ENCODE measurements at places on chromosomes 4 and X. TPM values are rescaled to one million over a fixed set of nuclear protein-coding genes. Genes with fewer than 3 reads are reported as not detected.
A peak's percentile ranks its signal among the peaks of the same experiment; 100 is the strongest.

GRCh38 chr4:83074086-83074704 lies 39.2 kb downstream of the COPS4 start:
- no peak overlapping the region for H3K4me3 ChIP-seq
- peak; percentile 38 for DNase-seq
- H3K36me3 ChIP-seq = peaks cover 16% of the 10 kb centered on the region
- H3K4me1 ChIP-seq = peaks cover 2% of the 10 kb centered on the region
- H3K27ac ChIP-seq = no peak overlapping the region

- peaks cover 99% of the 10 kb centered on the region for H3K27me3 ChIP-seq
- H3K4me1 ChIP-seq = peaks cover 20% of the 10 kb centered on the region
- no peak overlapping the region for H3K27ac ChIP-seq
- peak overlapping the region; percentile 31 for H3K4me3 ChIP-seq
- peaks cover 2% of the 10 kb centered on the region for H3K36me3 ChIP-seq
These were observed 10.5 kb downstream of the NKX3-2 start for GRCh38 chr4:13533670-13534343.

DNA sequence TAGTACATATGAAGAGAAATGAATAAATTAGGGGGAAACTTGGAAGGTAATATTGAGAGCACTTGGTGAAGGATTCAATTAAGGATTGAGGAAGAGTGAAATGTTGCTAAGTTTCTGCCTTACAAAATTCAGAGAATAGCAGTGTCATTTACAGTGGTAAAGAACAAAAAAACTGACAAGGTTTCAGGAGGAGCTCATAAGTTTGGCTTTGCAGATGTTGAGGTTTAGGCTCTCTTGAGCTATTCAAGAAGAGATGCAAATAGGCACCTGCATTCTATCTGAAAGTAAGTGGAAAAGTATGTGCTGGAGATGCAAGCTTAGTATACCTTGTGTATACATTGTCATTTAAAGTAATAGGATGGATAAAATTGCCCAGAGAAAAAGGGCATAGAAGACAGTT lies 22.3 kb upstream of the EMCN start:
- H3K36me3 ChIP-seq = no peaks in the 10 kb centered on the region
- no peak for DNase-seq
- no peak overlapping the region for H3K27ac ChIP-seq
- H3K4me1 ChIP-seq = no peaks in the 10 kb centered on the region

DNA sequence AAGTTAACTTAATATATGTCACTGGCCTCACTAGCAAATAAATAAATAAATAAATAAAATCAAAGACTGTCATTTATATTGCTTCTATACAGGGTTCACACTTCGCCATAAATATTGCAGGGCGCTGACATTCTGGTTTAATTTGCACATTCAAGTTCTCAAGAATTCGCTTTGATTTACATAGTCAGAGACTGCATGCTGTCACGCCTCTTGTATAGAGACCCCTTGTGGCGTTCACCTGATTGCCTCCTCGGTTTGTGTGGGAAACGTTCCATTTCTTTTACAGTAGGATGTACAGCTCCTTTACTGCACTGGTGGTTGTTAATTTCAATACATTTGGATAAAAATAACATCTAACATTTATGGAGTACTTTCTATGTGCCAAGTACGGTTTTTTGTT lies 71.3 kb upstream of the ADGRG2 start:
- peaks cover 3% of the 10 kb centered on the region for H3K27me3 ChIP-seq
- no peaks in the 10 kb centered on the region for H3K36me3 ChIP-seq
- H3K4me1 ChIP-seq = no peaks in the 10 kb centered on the region

Gene FRMPD4
- 0.07 TPM for total RNA-seq

Gene SPATA4
- total RNA-seq = not detected

Gene RIPPLY1
- total RNA-seq = not detected

Gene FGF13
- total RNA-seq = 81.1 TPM

GRCh38 chr4:155611501-155611900 lies 55.1 kb upstream of the GUCY1A1 start:
- H3K27me3 ChIP-seq = no peaks in the 10 kb centered on the region
- H3K4me3 ChIP-seq = no peak overlapping the region

DNA sequence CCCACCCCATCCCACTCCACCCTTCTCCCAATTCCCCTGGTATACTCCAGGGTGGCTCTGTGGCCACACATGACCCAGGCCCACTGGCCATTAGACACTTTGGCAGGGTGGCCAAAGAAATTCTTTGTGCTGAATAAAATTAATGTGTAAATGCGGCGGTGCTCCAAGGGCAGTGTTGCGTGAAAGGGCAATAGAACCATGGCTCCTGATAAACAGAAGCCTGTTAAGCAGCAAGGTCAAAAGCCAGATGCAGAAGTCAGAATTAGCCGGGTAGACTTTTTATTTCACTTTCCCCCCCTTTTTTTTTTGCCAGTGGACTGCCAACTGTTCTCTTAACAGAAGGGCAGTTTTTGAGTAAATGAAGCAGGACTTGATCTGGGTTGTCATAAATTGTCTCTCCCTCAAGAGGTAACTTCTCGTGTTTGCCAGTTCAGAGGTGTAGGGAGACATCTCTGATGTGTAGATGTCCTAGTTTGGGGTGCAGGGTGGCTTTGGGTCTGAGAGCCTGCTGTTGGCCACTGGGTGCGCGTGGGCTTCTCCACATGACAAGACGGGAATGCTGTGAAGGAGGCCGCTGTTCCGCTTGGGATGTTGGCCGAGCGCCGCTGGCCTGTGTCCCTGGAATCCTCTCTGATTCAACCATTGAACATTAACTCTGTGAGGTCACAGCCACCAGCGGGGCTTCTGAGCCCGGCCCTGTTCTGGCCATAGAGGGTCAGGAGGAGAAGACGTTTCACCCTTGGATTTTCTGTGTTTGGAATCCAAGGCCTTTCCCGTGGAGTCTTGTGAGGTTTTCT lies 139.5 kb downstream of the TBL1X start:
- no peak for DNase-seq
- no peak overlapping the region for H3K4me3 ChIP-seq
- H3K27ac ChIP-seq = no peak overlapping the region
- no peaks in the 10 kb centered on the region for H3K27me3 ChIP-seq
- H3K4me1 ChIP-seq = peaks cover 18% of the 10 kb centered on the region

DNA sequence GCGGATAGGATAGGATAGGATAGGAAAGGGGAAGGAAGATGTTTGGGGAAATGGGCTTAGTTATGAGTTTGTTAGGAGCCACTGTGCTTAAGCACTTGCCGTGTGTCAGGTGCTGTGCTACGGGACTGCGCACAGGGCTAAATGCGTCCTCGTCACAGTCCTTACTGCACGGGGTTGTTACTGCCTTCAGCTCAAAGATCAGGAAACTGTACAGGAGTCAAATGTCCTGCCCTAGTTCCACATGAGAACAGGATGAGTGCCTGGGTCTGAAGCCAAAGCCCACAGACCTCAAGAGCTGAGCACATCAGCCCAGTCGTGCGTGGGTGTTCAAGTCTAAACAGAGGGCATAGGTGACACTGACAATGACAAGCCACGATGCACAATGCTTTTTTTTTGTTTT lies 15.0 kb downstream of the ACSL1 start:
- H3K4me3 ChIP-seq = no peak overlapping the region
- no peak for DNase-seq
- no peaks in the 10 kb centered on the region for H3K36me3 ChIP-seq
- peaks cover 21% of the 10 kb centered on the region for H3K27me3 ChIP-seq
- H3K4me1 ChIP-seq = peaks cover 38% of the 10 kb centered on the region

- H3K27me3 ChIP-seq = no peaks in the 10 kb centered on the region
- no peak for DNase-seq
- H3K36me3 ChIP-seq = no peaks in the 10 kb centered on the region
- no peak overlapping the region for H3K4me3 ChIP-seq
- H3K27ac ChIP-seq = no peak overlapping the region
- H3K4me1 ChIP-seq = no peaks in the 10 kb centered on the region
These were observed 2596.4 kb downstream of the PCDH7 start for GRCh38 chr4:33316578-33316977.

Data from neural crest cell (in vitro differentiated cells).